Activated CD8-positive, alpha-beta memory T cell treated with anti-CD3 and anti-CD28 coated beads for 24 hours (primary cell): ENCODE measurements at places on chromosomes 3 and 15.

GRCh38 chr15:39878406-39878785 lies 41.7 kb downstream of the GPR176 start:
- DNase-seq: no peak

DNA sequence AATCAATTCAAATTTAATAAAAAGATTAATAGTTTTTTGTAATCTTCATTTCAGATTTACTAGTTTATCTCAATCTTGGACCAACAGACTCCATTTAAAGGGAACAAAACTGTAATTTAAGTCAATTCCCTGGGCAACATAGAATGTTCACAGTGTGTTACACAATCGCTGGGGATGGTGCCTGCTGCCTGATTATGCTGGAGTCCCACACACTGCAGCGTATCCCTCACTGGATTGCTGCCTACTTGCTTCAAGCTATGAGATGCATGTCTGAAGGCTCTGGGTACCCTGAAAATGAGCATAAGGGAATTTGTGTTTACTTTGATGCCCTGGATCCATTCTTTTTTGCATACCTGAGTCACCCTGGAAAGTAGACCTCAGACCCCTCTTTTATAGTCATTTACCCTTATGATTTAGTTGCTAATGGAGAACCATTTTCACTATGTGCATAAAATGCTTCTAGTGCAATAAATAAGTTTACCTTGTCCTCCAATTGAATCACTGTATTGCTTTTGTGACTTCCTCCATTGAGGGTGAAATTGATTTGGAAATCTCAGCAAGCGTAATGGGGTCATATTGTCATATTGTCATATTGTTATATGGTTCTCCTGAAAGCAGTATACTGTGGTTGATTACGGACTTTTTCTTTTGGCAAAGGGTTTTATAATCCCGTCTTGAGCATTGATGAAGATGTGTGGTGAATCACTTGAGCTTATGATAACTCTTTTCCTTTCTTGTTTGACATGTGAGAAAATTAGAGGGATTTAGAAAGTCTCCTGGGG lies 35.9 kb downstream of the ITPR1 start:
- no peak for DNase-seq

DNA sequence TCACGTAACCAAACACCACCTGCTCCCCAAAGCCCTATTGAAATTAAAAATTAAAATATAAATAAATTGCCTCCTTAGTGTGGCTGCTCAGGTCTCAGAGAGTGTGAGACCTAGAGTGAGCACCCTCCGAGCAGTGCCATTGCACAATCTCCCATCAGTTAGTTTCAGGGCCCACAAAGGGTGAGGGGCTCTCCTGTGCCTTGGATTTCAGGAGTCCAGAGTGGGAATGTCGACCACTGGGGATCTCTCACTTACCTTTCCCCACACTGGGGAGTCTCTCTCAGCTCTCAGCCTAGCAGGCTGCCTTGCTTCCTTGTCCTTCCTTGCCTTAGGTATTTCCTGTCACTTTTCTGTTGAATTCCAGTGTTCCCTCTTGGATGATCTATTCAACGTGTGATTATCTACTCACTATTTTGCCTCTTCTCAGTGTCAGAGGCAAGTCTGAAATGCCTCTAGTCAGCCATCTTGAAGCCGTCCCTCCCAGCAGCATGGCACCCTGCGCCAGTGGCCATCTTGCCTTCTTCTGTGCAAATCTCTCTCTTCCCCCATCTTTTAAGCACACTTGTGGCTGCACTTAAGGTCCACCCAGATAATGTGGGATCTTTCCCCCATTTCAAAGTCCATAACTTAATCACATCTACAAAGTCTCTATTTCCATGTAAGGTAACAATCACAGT lies 119.3 kb downstream of the LRRK1 start:
- no peak for DNase-seq

- no peak for DNase-seq
These were observed 2.9 kb downstream of the ACY1 start for GRCh38 chr3:51986010-51986947.

- no peak for DNase-seq
These were observed 461.7 kb downstream of the NR2F2 start for GRCh38 chr15:96792216-96792615.

DNA sequence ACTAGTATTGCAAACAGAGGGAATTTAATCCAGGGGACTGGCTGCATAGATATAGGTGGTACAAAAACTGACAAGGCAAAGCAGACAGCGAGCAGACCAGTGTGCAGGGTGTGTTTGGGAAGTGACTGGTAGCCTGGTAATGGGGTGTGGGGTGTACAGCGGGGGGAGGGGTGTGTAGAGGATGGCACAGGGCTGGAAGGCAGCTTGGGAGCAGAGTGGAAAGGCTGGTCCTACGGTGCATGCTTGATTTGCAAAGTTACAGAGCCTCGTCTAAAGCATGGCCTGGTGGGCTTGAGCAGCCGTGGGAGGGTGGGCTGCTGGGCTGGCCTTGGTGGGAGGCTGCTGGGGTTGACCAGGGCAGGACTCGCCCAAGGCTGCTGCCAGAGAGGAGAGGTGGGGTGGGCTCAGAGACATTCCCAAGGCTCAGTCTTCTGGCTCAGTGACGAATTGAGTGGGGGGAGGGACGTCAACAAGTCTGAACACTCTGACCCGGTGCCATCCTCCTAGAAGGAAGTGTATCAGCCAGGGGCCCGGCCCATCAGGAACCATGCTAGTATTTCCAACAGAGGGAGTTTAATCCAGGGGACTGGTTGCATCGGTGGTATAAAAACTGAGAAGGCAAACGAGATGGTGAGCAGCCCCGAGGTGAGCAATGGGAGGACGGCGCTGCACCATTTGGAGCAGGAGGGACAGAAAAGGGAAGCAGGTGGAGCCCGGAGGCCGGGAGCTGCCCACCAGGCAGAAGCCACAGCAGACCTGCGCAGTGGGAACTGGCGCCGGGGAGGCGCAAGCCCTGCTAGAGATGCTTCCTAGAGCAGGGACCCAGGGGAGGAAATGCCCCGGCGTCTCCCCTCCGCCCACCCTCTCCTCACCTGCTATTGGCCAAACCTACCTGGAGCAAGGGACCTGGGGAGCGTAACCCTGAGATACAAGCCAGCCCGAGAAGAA lies 29.2 kb downstream of the CPN2 start:
- DNase-seq: no peak

GRCh38 chr3:33798113-33798417 lies 365 bp upstream of the PDCD6IP start:
- DNase-seq: no peak

- DNase-seq: no peak
These were observed 26.8 kb upstream of the CHRM5 start for GRCh38 chr15:33941279-33942063.

- no peak for DNase-seq
These were observed 229.8 kb downstream of the SNRPN start for GRCh38 chr15:25184356-25185155.

DNA sequence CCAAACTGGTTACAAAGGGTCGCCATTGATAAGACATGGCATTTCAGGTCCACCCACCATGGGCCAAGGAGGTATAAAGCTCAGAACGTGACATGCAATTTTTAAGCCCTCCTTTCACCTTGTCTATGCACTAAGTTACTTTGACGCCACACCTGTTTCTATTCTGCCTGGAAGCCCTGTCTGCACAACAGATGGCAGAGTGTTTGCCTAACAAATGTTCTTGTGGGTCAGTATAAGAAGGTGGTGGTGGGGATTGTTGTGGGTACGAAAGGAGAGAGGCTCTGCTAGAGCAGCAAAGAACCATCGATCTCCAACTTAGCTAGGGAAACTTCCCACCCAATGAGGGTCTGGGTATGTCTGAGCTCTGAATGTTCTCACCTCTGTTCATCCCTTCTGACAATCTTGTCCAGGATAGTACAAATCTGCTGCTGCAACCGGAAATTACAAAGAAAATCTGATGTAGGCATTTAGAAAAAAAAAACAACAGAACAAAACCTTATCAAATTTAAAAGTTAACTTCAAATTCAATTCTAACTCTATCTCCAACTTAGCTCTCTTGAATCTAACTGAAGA lies 945.0 kb upstream of the CFAP20DC start:
- no peak for DNase-seq

GRCh38 chr3:129211772-129212171 lies 28.1 kb upstream of the CNBP start:
- no peak for DNase-seq
